ENCODE measurements at places on chromosomes 7 and 10.

- no peak for DNase-seq
These were observed 22.8 kb upstream of the FOXL3 start for GRCh38 chr7:266851-267840.

DNA sequence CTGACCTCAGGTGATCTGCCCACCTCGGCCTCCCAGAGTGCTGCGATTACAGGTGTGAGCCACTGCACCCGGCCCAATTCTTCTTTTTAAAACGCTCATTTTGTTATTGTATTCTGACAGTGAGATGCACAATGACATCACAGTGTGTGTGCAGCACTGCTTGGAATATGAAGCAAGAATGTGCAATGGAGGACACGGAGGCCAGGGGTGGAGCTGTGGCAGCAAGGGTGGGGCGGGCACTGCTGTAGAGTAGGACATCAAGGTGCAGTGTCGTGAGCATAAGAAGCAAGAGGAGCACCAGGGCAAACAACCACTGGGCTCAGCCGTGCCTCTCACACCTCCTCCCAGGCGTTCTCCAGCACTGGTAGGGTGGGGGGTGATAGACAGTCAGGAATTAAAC is 26.8 kb upstream of the GRID1 start:
- no peak for DNase-seq

DNA sequence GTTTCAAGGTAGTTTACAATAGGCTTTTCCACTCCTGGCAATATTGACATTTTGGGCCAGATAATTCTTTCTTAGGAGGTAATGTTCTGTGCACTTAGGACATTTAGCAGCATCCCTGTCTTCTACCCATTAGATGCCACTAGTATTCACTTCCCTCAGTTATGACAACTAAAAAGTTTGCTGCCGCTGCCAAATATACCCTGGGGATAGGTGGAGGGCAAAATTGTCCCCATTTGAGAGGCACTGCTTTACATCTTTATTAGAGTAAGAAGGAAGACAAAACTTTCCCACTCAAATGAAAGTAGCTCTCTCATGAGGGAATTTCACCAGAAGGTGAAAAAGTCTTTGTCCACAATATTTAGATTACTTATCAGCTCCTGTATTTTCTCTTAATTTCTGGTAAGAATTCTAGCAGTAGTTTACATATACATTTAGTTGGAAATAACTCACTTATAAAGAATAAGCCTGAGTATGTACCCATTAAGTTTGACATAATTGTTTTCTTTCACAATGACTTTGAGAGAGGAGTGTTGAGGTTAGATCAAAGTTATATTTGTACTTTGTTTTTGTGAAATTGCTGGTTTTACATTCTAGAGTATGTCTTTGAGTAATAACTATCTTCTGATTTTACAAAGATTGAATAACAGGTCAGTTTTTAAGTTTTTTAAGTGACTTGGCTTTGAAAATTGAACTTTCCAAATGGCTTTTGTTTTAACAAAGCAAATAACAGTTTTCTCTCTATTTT is 46.0 kb downstream of the HELLS start:
- no peak for DNase-seq

DNA sequence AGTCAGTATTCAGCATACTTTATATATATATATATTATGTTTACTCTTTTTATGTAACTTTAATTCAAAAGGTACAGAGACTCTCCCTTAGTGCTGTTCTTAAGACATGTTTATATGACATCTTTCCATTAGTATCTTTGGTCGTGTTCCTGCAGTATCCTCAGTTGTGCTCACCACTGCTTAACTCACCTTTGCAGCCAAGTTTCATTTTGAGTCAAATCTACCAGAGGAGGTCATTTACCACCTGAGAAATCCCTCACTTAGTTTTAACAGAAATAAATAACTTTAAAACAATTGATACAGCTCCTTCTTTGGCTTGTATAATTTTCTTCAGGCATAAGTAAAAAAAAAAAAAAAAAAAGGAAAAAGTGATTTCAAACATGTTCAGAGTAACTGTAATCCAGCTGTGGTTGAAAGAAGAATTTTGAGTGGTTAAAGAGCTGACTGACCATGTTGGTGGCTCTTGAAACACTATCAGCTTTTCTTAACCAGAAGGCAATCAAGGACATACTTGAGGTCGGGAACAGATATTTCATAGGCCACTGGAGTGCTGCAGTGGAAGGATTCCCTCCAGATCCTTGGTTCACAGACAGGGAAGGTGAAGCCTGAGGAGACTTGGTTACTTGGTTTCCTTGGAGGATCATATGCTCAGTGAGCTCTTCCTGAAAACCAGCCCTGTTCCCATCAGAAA is 116.8 kb downstream of the AUTS2 start:
- no peak for DNase-seq
